Hematopoietic multipotent progenitor cell treated with erythropoietin and hydrocortisone succinate and interleukin-3 and kit ligand, for 4 days (in vitro differentiated cells): ENCODE measurements at places on chromosomes 6 and 20.

DNA sequence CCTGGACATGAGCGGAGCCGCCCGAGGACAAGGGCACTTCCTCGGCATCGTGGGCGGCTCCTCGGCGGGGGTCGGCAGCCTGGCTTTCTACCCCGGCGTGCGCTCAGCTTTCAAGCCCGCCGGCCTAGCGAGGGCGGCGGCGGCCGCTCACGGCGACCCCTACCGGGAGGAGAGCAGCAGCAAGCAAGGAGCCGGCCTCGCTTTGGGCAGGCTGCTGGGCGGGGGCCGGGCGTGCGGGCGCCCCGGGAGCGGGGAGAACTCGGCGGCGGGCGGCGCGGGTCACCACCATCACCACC lies 6.7 kb downstream of the PRDM13 start:
- peak; percentile 75 for DNase-seq

DNA sequence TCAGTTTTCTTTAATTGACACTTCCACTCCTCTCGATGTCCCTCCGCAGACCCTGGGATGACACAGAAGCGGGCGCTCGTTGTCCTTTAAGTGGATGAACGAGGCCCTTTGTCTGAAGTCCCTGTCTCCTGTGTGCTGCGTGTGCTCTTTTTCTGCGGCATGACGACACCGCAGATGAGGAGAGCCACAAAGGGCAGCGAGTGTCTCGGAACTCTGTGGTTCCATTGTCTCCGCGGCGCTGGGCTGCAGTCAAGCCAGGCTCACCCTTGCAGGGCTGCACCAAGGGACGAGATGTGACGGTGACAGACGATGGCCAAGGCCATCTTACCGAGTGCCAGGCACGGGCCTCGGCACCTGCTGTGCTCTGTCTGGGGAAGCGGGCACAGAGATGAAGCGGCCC lies 10.6 kb downstream of the PRR18 start:
- no peak for DNase-seq

DNA sequence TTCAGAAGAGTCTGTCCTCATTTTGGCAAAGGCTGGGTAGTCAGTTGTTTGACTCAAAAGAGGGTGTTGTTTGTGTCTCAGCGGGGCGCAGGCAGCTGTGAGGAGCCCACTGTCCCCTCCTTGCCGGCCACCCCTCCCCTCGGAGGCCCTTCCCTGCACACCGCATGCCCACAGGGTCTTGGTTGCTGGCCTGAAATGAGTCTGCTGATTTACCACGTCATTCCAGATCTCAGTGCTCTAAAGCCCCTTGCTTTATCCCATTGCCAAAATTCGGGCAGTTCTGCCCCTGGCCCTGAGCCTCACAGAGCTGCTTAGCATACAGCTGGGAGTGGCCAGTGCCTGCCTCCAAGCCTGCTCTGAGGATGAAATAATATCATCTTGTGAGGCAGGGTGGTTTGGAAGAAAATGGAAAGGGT lies 220.7 kb downstream of the UST start:
- DNase-seq: no peak

DNA sequence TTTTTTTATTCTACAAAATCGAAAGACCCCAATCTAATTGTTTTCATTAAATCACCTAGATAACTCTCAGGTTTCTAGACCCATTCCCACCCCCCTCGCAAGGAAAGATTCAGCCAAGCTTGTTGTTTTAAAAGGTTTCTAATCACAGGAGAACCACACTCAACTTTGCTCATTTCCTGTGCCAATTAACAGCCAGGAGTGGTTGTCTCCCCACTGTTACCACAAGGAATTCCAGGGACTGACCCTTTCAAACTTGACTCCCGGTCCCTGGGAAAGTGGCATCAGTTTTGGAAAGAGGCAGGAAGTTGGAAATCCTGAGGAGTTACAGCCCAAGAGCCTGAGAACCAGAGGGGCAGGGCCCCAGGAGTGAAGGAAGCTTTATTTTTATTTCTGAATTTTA lies 561.3 kb upstream of the JAG1 start:
- no peak for DNase-seq

- DNase-seq: peak; percentile 76
Measured at GRCh38 chr20:53922901-53923314, 147.5 kb downstream of the BCAS1 start.

- DNase-seq: no peak
Measured at GRCh38 chr6:113513086-113513485, 344.1 kb upstream of the MARCKS start.

DNA sequence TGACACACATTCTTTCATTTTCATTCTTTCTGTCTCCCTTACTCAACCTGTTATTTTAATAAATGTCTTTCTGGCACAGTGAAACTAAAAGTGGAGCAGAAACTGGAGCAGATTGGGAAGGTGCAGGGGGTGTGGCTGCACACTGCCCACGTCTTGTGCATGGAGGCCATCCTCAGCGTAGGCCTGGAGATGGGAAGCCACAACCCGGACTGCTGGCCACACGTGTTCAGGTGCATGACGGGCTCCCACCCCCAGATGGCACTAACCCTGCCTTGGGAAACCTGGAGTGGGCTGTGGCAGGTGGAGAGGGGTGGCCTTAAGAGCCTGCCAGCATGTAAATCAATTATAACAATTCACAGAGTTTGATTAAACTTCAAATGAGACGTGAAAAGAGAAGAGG lies 71.4 kb upstream of the PBOV1 start:
- DNase-seq: peak; percentile 19

GRCh38 chr20:44091026-44091425 lies 96.0 kb downstream of the JPH2 start:
- no peak for DNase-seq

GRCh38 chr6:88174906-88175305 lies 8.8 kb upstream of the CNR1 start:
- no peak for DNase-seq

GRCh38 chr6:136153707-136154375 lies 96.3 kb downstream of the MTFR2 start:
- DNase-seq: no peak

GRCh38 chr20:63737695-63737944 lies 1.2 kb downstream of the LIME1 start:
- no peak for DNase-seq

- no peak for DNase-seq
Measured at GRCh38 chr6:56655249-56655648, 12.6 kb upstream of the DST start.

DNA sequence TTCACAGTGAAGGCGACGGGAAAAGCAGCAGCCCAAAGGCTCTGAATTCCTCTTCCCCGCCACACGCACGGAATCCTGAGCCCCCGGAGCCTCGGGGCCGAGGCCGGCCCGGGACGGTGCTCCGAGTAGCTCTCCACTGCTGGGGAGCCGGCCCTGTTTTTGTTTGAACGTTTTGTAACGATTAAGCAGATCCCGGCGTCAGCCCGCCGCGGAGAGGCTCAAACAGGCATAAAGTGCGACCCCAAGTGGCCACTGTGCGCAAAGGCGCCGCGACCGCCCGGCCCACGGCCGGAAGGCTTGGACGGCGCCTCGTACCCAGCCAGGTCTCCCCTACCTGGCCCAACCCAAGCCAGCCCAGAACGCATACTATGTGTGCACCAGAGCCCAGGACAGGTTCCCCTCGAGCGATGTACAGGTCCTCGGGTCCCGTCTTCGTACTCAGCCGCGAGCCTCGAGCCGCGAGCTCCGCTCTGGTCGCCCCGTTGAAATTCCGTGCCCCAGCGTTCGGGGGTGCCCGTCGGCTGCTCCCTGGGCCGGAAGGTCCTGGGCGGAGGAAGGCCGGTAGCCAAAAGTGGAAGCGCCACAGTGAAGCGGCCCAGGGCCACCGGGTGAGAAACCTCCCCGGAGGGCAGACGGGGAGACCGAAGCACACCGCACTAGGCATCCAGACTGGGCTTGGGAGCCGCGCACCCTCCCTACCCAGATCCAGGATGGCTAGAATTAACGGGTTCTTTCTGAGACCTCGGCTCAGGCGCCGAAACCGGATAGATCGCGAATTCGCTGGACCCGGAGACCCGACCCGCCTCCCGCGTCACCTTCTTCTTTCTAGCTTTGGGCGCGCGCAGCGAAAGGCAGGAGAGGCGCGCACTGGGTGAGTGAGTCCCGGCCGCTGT lies 1.2 kb upstream of the MAFB start:
- DNase-seq: peak; percentile 89

GRCh38 chr6:40894962-40895799 lies 143.8 kb downstream of the UNC5CL start:
- DNase-seq: peak; percentile 22

- DNase-seq: no peak
Measured at GRCh38 chr20:24868959-24869358, 80.1 kb upstream of the CST7 start.

DNA sequence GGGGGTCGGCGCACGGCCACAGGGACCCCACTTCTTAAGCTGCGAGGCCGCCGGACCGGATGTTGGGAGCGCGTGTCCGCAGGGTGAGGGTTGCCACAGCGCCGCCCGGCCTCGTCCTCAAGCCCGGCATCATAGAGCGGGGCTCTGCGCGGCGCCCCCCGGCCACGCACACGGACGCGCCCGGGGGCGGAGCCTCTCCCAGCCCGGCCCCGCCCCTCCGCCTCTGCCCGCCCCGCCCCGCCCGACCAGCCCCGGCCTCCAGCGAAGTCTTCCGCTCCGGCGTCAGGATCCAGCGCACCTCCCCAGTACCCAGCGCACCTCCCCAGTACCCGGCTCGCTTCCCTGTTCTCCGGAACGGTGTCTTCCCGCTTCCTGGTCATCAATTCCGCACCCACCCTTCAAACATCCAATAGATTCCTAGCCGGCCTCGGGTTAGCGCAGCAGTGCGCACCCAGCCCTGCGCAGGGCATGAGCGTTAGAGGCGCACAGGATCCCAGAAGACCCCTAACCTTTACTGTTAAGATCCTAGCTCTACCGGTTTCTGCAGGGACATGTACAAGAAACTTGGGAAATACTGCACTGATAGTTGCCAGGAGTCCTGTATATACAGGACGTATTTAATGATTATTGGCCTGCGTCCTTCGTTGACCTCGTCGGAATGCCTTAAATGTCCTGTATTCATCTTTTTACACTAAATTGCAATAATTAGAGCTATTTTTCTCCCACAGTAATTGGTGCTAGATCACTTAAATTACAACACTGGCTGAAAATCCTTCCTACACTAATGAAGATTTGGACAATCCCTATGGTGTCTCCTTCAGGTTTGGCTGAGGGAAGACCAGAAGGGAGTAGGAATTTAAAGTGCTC lies 535 bp upstream of the DNAAF9 start:
- peak; percentile 85 for DNase-seq

GRCh38 chr6:27133281-27134227 lies 113.9 kb upstream of the PRSS16 start:
- peak; percentile 93 for DNase-seq

GRCh38 chr20:38726804-38727606 lies 2.7 kb downstream of the SLC32A1 start:
- DNase-seq: peak; percentile 90

DNA sequence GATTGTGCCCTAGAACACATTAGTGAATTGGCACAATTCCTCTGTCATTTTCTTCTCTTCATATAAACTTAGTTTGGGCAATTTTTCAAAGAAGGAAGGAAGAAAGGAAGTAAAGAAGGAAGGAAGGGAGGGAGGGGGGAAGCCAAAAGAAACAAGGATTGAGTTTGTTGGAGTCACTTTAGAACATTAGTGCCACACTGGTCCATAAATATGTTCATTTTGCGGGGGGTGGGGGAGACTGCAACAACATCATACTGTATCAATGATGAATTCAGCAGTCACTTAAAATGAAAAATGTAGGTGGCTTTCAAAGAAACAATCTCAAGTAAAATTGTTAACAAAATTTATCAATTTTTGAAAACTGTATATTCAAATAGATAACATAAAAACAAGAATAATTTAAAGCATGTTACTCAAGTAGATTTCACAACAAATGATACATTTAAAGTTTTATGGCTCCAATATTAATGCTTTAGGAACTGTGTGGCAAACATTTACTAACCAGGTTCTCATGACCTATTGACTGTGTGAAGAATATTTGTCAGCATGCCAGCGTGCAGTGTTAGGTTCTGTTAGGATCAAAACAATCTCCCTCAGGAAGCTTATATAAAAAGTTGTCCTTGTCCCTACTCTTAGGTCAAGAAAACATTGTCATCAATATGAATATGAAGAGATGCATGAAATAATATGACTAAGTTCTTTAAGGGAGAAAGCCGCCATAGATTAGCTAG lies 208.1 kb upstream of the AGPAT4 start:
- no peak for DNase-seq

GRCh38 chr6:1110164-1110563 lies 201.7 kb upstream of the FOXQ1 start:
- no peak for DNase-seq

- DNase-seq: peak; percentile 37
Measured at GRCh38 chr6:45896783-45897441, 118.7 kb downstream of the CLIC5 start.

DNA sequence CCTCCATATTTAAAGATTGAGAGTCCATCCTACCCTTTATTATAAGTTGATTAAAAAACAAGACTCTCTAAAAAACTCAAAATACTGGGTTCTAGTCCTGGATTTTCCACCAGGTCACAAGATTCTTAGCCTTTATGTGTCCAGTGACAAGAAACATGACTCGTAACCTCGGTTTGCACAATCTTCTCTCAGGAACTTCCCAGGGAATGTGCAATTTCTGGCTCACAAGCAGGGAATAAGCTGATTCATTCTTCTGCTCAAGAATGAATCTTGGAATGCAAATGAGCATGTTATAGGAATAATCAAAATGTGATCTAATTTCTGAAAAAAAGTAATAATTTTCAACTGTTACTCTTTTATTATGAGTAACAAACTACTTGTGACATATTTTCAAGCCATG lies 45.1 kb downstream of the OGFRL1 start:
- no peak for DNase-seq

DNA sequence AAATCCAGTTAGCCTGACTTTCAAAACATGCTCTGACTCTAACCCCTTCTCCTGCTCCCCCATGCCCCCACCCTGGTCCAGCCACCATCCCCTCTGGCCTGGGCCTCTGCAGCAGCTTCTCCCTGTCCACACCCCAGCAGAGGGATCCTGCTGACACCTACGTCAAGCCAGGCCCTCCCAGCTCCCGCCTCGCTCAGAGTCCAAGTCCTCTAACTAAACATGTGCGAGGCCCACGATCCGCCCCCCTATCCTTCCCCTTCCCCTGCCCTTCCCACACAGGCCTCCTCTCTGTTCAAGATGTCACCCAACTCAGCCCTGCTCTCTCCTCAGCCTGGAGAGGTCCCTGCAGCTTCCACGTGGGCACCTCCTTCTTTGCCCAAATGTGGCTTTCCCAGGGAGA lies 33.7 kb downstream of the NFATC2 start:
- DNase-seq: no peak

DNA sequence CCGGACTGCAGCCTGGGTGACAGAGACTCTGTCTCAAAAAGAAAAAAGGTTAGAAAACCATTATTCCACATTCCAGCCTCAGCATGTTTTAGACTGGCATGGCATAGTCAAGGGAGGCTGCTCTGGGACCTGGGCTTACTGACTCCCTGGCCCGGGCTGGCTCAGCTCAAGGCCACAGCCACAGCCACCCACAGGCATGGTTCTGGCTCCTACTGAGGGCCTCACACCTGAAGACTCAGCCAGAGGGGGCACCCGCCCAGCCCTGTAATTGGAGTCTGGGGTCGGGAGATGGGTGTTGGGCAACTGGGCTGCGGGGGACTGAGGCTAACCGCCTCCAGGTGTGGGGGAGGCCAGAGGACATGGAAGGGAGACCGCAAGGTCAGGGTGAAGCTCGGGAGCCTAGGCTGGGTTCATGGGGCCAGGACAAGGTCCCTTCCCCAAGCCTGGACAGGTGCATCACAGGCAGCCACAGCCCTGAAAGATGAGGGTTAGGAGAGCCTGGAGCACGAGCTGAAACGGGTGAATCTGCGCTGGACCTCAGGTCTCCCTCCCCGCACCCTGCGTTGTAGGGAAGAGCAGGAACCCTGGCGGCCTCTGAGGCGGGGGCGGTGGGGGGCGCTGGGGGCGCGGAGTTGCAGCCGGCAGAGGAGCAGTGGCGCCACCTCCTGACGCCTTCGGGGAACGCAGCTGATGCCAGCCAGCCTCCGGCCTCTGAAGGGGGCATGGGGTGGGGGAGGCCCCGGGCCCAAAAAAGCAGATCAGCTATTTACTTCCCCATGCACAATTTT lies 67.7 kb upstream of the SRSF6 start:
- peak; percentile 11 for DNase-seq
